GOT3 (cell line): ENCODE measurements at places on chromosomes 13 and 19.

GRCh38 chr13:110350049-110350448 is 43.0 kb downstream of the COL4A2 start:
- no peak for DNase-seq

DNA sequence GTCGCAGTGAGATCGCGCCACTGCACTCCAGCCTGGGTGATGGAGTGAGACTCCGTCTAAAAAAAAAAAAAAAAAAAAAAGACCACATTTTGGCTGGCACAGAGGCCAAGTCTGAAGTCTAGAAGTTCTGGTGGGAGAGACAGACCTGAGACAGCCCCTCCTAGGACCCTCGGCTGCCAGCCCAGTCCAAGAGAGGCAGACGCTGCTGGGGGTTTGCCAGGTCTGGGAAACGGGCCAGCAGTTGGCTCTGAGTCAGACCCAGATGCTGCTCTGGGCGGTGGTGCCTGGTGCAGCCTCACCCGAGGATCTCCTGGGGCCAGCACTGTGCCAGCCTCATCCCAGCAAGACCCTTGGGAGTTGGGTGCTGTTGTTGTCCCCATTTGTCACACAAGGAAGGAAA is 5.8 kb downstream of the FCHO1 start:
- no peak for DNase-seq

GRCh38 chr19:3479177-3479833 is 1.0 kb downstream of the SMIM24 start:
- no peak for DNase-seq

DNA sequence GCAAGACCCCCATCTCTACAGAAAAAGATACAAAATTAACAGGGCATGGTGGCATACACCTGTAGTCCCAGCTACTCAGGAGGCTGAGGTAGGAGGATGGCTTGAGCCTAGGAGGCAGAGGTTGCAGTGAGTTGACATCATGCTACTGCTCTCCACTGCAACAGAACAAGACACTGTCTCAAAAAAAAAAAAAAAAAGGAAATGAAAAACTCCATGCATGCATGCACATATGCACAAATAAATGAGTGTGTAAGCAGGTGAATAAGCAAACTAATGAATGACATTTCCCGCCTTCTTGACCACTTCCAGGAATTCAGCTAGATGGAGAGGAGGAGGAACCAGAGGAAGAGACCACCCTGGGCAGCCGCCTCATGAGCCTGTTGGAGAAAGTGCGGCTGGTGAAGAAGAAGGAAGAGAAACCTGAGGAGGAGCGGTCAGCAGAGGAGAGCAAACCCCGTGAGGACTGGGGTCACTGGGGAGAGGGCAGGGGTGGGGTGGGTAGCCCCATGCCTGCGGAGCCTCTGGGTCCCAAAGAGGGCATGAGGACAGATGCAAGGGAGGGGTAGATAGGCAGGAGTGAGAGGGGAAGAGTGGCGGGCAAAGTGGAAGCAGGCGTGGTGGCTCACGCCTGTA is 58.8 kb downstream of the RYR1 start:
- no peak for DNase-seq

- DNase-seq, result no peak
Measured at GRCh38 chr13:22194106-22194805, 523.4 kb downstream of the FGF9 start.

DNA sequence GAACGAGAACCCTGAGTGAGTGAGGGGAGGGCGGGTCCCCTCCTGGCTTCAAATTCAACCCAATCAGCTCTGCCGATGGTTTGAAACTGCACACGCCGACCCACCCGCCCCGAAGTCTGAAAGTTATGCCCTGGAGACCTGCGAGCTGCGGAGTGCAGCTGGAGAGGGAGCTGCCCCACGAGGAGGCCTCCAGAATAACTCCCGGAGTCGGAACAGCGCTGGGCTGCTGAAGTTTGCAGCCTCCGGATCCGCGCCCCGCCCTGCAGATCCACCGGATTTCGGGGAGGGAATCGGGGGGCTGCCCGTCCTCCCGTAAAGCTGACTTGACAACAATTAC is 7.0 kb downstream of the POU4F1 start:
- no peak for DNase-seq

- DNase-seq, result no peak
Measured at GRCh38 chr13:74986609-74987008, 495.4 kb downstream of the TBC1D4 start.

GRCh38 chr19:49645995-49646394 is 4.0 kb downstream of the SCAF1 start:
- DNase-seq, result no peak

GRCh38 chr13:26425443-26426358 is 131.8 kb upstream of the WASF3 start:
- no peak for DNase-seq

DNA sequence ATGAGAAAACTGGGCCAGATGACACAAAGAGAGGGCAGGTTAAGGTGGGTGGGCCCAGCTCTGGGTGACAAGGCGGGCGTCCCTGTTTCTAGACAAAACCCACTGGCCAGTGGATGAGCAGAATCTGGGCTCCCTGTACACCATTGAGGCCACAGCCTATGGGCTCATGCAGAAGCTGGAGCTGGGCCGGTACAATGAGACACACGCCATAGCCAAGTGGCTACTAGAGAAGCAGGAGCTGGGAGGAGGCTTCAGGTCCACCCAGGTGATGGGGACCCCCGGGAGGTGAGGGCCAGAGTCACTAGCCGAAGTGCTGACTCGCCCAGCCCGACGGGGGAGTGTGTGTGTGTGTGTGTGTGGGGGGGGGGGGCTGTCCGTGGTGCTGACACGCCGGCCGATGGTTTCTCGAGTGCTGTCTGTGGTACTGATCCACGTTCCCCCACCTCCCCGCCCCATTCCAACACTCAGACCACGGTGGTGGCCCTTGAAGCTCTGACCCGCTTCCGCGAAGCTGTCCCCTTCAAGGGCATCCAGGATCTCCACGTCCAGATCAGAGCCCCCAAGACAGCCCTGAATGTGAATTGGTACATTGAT is 24.3 kb upstream of the SHFL start:
- no peak for DNase-seq

GRCh38 chr19:57803265-57803593 is 11.5 kb downstream of the ZNF552 start:
- no peak for DNase-seq

- DNase-seq, result no peak
Measured at GRCh38 chr13:29355029-29355428, 240.5 kb downstream of the SLC7A1 start.

- DNase-seq, result no peak
Measured at GRCh38 chr13:113962975-113963374, 10.9 kb downstream of the C13orf46 start.

- DNase-seq, result no peak
Measured at GRCh38 chr19:32177686-32178085, 167.7 kb upstream of the ZNF507 start.

DNA sequence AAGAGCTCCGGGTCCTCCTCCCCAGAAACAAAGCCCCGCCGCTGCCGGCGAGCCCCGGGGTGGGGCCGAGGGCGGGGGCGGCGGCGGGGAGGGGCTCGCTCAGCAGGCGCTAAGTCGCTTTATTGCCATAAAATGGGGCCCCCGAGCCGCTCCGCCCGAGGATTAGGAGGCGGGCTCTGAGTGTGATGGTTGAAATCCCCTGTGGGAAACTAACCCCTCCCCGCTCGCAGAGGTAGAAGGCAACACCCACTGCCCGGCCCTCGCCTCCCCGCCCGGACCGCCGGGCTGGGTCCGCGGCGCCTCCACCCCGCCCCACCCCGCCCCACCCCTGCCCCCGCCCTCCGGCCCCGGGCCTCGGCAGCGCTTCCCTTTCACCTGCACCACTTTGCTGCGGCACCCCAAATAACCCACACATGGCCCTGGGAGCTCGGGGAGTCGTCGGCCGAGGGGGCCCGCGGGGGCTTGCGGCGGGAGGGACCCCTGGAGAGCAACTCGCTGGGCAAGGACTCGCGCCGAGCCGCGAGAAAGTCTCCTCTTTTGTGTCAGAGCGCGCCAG is at the start of gene KLF12:
Gene KLF12, minus strand, starts transcription at position 184 of the 556 bp plus-strand sequence.
- DNase-seq, result peak; percentile 73

DNA sequence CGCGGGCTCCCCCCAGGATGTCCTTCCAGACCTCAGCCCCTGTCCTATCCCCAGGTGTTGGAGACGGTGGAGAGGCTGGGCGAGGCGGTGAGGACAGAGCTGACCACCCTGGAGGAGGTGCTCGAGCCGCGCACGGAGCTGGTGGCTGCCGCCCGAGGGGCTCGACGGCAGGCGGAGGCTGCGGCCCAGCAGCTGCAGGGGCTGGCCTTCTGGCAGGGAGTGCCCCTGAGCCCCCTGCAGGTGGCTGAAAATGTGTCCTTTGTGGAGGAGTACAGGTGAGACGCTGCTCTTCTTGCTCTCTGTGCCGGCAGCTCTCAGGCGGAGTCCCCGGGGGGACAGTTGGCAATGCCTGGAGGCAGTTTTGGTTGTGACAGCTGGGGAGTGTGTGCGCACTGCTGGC is 6.9 kb downstream of the TTYH1 start:
- no peak for DNase-seq

GRCh38 chr19:7654401-7654800 is 14.4 kb upstream of the RETN start:
- no peak for DNase-seq

- no peak for DNase-seq
Measured at GRCh38 chr19:489418-490196, 6.7 kb upstream of the MADCAM1 start.
